ENCODE measurements at places on chromosomes 7 and 10.

GRCh38 chr7:17090751-17091150, 207.7 kb upstream of the AHR start:
- DNase-seq: no peak

GRCh38 chr7:129282865-129283264, 58.0 kb downstream of the AHCYL2 start:
- no peak for DNase-seq

DNA sequence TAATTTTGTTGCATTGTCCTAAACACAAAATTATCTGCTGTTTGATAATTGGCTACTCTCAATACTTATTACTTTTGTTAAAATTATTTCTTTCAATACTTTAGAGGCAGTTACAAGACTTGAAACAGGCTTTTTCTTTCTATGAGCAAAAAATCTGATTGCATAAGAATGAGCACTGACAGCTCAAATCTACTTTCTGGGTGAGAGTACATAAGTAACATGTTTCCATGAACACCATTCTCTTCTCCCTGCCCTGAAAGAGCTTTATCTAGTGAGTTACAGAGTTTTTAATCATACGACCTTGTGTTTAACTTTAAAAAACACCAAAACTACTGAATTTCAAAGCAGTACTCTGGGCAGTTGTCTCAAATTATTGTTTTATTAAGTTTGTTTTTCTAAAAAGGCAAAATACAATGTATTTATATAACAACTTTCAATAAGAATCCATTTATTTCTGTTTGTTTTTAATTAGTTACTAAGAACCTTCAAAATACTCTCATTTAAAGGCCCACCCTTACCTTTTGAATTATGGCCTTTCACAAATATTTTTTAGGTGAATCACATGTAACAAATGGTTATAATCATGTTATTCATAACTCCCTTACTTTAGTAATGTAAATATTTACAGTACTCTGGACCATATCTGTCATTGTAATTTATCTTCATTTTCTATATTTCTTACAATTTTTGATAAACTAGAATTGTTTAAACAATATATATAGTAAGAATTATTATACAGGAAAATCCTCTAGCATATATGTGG, 23.0 kb upstream of the TFAM start:
- no peak for DNase-seq

DNA sequence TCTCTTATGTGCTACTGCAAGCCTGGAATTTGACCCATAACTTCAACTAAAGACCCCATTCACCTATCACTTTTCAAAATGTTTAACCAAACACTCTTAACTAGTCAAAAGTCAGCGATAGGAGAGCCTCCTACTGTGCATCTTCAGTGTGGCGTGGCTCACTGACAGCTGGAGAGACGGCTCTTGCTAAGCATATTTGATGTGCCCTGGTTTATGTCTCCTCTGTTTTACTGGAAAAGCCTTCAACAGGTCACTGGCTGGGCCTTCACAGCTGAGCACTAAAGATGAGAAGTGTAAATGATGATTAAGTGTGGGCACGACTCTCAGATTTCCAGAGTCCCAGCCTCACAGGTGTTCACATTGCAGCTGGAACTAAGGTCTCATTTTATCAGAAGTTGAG, 472.1 kb downstream of the SEMA3D start:
- no peak for DNase-seq

DNA sequence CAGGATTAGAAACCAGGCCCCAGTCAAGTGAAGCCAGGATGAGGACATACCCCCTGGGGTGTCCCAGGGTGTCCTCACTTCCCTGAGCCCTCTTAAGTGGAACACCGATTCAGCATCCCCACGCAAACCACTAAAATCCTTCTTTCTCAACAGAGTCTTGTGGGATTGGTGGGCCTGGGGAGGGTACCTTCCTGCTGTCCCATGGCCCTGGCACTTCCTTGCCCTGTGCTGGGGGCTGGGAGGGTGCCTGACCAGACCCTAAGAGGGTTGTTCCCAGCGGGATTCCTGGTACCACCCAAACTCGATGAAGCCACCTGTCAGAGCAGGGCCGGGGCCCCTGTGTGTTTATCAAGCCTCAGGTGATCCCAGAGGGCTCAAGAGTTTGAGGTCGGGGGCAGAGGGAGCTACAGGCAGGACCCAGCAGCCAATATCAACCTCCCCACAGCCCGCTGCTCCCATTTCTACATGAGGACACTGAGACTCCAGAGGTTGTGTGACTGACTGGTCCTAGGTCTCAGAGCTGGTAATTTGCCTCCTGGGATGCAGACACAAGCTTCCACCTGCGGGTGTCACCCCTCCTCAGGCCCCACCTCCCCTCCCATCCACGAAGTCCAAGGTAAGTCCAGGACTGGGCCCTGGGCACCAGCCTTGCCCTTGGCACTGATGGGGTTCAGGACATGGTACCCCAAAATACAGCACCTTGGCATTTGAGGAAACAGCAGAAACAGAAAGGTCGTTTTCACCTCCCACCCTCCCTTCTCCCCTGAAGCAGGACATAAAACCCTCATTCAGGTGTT, 31.4 kb downstream of the OAT start:
- DNase-seq: no peak

GRCh38 chr10:100485801-100486495, 23.1 kb downstream of the WNT8B start:
- no peak for DNase-seq

DNA sequence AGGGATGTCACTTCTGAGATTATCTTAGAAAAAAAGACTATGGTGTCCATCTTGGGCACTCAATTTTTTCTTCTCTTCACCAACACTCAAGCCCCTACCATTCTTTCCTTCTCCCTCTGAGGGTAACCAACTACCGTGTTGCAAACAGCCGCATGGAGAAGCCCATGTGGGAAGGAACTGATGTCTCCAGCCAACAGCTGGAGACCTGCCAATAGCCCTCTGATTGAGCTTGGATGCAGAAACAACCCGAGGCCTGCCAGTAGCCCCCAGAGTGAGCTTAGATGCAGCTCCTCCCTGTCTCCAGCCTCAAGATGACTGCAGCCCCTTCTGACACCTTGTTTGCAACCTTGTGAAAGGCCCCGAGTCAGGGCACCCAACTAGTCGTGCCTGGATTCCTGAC, 36.4 kb upstream of the CHCHD3 start:
- DNase-seq: no peak

DNA sequence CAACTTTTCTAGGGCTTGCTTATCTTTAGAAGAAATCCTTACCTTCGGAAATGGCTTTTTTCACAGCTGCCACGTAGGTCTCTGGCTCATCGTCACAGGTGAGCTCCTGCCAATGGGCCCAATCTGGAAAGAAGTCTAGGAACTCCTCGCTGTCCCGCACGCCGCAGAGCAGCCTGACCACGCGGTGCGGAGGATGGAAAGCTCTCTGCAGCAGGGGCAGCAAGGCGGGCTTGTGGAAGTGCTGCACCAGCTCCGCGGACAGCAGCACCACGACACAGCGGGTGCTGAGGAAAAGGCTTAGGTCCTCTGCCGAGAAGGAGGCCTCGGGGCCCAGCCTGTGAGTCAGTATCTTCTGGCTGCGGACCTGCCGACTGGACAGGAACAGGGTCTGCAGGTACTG, 10.8 kb downstream of the PIK3AP1 start:
- no peak for DNase-seq

GRCh38 chr10:131747791-131748190, 153.0 kb upstream of the PPP2R2D start:
- no peak for DNase-seq

- DNase-seq: no peak
These were observed 1078.4 kb downstream of the KCNMA1 start for GRCh38 chr10:76558996-76559891.

Measured in CD4-positive, alpha-beta T cell treated with Interleukin-15 for 4 hours (primary cell).